NCI-H82 (cell line): ENCODE measurements at places on chromosomes 5 and 9.

GRCh38 chr9:73444821-73445220 lies 293.2 kb downstream of the ANXA1 start:
- DNase-seq, result no peak

DNA sequence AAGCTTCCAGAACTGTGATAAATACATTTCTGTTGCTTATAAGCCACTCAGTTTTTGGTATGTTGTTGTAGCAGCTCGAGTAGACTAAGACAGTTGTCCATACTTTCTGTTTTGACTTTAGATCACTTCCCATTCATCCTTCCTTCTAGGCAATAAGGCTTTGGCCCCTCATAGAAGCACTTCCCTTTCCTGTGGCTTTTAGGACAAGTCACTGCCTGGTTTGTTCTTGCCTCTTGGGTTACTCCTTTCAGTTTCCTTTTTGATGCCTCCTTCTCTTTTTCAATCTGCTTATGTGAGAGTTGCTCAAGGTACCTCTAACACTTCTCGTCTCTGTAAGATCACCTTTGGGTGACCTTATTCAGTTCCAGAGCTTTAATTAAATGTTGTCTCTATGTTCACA lies 72.4 kb upstream of the NTRK2 start:
- DNase-seq, result no peak

DNA sequence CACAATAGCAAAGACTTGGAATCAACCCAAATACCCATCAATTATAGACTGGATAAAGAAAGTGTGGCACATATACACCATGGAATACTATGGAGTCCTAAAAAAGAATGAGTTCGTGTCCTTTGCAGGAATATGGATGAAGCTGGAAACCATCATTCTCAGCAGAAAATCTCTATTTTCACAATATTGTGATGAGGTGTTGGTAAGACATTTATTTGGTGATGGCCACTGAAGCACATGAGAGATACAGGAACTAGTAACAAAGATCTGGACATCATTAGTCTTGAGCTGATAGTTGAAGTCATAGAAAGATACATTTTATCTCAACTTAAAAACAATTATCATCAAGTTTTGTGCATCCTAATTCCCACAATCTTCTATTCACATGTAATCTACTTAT lies 70.6 kb downstream of the RAB3C start:
- no peak for DNase-seq

DNA sequence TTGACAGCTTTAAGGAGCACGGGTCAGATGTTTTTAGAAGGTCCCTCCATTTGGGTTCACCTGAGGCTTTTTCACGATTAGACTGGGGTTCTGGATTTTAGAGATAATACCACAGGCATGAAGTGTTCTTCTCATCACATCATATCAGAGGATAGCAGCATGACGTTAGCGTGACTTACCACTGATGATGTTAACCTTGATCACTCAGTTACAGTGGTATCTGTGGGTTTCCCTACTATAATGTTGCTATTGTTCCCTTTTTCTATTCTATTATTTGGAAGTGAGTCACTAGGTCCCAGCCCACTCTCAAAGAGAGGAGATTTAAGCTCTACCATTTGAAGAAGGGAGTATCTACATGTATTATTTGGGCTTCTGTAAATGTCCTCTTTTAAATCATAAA lies 300.0 kb downstream of the MAST4 start:
- DNase-seq, result no peak

GRCh38 chr9:89519366-89519805 lies 21.5 kb upstream of the SEMA4D start:
- no peak for DNase-seq

GRCh38 chr5:118844351-118844750 lies 144.0 kb downstream of the DTWD2 start:
- DNase-seq, result no peak

DNA sequence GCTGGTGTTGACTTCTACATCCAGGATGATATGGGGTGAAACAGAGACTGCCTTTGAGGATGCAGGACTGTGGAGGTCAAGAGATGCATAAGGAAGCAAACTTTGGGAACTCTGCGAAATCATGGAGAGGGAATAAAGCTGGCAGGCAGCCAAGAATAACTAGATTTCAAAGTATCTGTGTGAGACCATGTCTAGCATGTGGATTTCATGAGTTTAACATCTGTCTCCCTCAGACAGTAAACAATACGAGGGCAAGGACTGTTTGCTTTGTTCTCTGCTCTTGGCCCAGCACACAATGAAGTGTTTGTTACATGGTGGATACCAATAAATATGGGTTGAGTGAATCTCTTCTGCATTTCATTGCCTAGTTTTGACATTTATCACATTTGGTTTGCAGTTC lies 71.3 kb downstream of the RASEF start:
- DNase-seq, result peak; percentile 79
